PC-3 (cell line): ENCODE measurements at places on chromosomes 6 and 20.

DNA sequence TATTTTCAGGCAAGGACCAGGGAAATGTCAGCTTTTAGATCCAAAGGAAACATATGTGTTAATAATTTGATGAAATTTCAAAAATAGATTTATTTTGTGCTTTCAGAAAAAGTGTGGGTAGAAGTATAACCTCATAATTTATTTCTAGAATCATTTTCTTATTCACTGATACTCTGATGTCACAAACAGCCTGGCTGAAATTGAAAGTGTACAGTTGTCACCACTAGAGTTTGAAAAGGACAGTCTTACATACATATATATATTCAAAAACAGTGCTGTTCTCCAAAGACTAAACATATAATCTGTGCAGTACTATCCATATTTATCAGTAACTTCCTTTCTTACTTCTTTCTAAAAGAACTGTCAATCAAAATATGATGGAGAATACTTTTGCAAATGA, 254.4 kb upstream of the KCNQ5 start:
- DNase-seq, result no peak

GRCh38 chr6:170050591-170051041, 240.3 kb downstream of the DLL1 start:
- DNase-seq, result no peak

DNA sequence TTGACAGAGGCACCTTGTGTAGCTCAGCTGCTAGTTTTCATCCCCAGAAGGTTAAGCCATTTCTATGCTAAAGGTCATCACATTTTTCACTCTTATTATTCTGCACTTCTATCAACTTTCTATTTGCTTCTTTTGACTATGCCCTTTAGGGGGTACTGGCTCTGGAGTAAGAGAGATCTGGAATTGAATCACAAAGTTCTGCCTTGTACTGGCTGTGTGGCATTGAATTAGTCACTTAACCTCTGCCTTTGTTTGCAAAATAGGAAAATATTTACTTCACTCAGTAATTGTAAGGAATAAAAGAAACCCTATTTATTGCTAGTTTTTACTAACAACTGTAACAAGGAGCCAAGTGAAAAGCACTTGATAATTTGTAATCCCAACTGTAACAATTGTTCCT, 56.8 kb upstream of the MTRF1L start:
- DNase-seq, result no peak

- DNase-seq, result no peak
Observed at GRCh38 chr6:62367601-62368000, 81.6 kb upstream of the KHDRBS2 start.

GRCh38 chr6:107800564-107801164, 23.4 kb downstream of the SCML4 start:
- DNase-seq, result no peak

GRCh38 chr6:2509711-2510110, 241.0 kb downstream of the MYLK4 start:
- DNase-seq, result no peak

- DNase-seq, result no peak
Observed at GRCh38 chr6:30830438-30830837, 53.9 kb upstream of the DDR1 start.
